ENCODE measurements at places on chromosomes 2 and 18.

GRCh38 chr2:218880102-218880858, at the start of gene WNT10A:
WNT10A (plus strand) TSS chr2:218880852; CDS start chr2:218880996, 144 bp downstream.
- peak; percentile 67 for DNase-seq

- no peak for DNase-seq
Observed at GRCh38 chr2:127359520-127359919, 28.3 kb downstream of the MAP3K2 start.

DNA sequence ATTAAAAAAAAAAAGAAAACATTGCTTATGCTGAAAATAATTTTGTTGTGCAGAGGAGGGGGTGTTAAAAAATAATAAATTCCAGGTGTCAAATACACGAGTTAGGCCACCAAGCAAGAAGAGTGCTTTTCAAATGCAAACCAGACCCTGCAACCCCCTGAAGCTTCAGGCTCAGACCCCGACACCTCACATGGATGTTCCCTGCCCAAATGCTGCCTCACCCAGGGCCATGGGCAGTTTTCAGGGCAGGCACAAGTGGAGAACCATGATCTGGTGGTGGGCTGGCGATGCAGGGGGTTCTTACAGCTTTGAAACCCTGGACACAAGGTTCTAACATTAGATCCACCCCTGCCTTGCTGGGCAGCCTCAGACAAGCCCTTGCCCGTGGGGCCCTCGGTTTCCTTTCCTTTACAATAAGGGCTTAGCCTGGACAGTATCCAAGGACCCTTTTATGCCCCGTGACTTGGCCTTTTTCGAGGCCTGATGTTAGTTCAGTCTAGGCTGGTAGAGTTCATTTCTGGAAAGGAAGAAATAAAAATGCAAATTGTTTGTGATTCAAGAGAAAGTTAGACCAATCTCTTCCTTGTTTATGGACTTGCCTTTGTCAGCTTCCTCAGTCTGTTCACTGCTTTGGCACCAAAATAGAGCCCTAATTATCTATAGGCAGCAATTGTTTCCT, 168.7 kb downstream of the DDX1 start:
- no peak for DNase-seq

GRCh38 chr2:192513575-192513974, 318.8 kb upstream of the TMEFF2 start:
- no peak for DNase-seq

- DNase-seq = no peak
Observed at GRCh38 chr2:160228141-160228917, 28.3 kb upstream of the ITGB6 start.

GRCh38 chr2:118325321-118325955, 237.2 kb downstream of the INSIG2 start:
- DNase-seq = no peak

- DNase-seq = no peak
Observed at GRCh38 chr18:56532176-56532840, 106.1 kb downstream of the TXNL1 start.

- no peak for DNase-seq
Observed at GRCh38 chr18:42025974-42026625, 71.1 kb downstream of the PIK3C3 start.

GRCh38 chr2:231530099-231531011, at the start of gene NMUR1:
NMUR1 (minus strand) TSS chr2:231530445; CDS start chr2:231530361, 84 bp downstream.
- DNase-seq = peak; percentile 47

- DNase-seq = no peak
Observed at GRCh38 chr2:174775571-174775980, 11.3 kb upstream of the CHRNA1 start.

GRCh38 chr2:73566288-73566878, 75.8 kb downstream of the NAT8 start:
- no peak for DNase-seq

DNA sequence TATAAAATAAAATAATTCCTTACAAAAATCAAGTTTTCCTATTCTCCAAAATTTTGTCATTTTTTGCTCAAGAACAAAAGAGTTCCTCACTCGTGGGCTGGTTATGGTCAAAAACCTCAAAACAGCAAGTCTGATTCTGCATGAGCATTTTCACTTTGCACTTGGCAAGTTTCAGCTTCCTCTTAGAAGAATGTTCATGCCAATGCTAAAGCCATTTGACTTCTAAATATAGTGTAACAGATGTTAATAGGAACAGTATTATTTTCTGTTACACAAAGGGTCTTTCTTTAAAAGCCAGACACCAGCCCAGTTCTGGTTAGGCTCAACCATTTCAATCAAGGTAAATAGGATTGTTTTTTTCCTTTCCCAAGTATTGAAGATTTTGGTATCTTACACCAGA, 261.3 kb upstream of the CCDC68 start:
- no peak for DNase-seq

DNA sequence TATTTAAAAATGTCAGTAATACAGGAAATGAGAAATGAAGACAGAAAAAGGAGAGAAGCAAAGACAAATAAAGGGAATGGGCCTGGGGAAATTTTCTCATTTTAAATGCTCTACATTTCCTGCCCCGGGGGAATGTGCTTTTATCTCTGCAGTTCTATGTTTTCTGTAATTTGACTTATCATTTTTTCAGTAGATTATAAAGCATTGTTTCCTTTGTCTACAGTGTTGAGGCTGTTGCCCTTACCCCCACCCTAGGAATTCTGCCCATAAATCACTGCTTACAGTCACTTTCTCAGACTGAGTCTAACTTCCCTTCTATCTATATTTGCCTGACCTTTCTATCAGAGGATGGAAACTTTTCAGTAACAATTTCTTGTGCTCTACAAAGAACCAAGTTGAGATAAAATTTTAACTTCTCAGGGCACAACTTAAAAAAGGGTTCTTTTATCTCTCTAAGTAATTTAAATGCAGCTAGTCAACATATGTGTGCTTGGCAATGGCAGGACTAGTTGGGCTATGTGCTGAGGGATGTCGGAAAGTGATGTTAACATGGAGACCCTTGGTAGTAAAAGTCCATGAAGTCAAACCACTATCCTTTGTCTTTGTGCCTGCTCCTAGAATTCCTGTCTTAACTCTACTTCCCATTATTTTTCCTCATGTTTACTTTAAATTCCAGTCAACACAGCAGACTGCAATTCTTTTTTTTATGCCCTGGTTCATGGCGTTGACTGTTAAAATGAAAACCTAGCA, 146.5 kb upstream of the MMADHC start:
- no peak for DNase-seq

- no peak for DNase-seq
Observed at GRCh38 chr2:149068996-149069888, 30.7 kb downstream of the LYPD6B start.

GRCh38 chr2:80348953-80349352, 44.4 kb upstream of the LRRTM1 start:
- no peak for DNase-seq

- DNase-seq = no peak
Observed at GRCh38 chr18:50289108-50289443, 1.6 kb upstream of the CXXC1 start.

- DNase-seq = no peak
Observed at GRCh38 chr2:14420851-14421250, 211.7 kb upstream of the LRATD1 start.

DNA sequence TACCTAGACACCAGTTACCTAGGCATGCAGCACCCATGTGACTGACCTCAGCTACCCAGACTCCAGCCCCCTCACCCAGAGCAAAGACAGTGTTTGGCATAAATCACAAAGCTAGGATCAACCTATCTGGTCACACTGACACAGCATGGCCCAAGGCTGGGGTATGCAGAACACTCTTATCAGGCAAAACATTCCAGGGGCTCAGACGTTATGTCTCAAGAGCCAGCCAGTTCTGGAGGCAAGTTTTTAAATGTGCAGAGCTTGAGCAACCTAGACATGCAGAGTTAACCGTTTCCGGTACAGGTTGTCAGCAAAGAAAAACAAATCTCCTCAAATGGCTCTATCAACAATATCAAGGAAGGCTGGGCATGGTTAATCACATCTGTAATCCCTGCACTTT, 92.8 kb downstream of the AP1S3 start:
- no peak for DNase-seq

- no peak for DNase-seq
Observed at GRCh38 chr2:188963741-188964140, 10.4 kb upstream of the COL3A1 start.

- DNase-seq = no peak
Observed at GRCh38 chr2:17800219-17800618, 16.0 kb upstream of the MSGN1 start.

Data from stimulated activated CD4-positive, alpha-beta T cell treated with anti-CD3 and anti-CD28 coated beads, Interleukin-15, amount 100 ng/mL, for 1 hour (primary cell).